ENCODE measurements at places on chromosomes 7 and 10.

GRCh38 chr7:5631152-5631551 is 150.3 kb downstream of the RNF216 start:
- no peak for DNase-seq

DNA sequence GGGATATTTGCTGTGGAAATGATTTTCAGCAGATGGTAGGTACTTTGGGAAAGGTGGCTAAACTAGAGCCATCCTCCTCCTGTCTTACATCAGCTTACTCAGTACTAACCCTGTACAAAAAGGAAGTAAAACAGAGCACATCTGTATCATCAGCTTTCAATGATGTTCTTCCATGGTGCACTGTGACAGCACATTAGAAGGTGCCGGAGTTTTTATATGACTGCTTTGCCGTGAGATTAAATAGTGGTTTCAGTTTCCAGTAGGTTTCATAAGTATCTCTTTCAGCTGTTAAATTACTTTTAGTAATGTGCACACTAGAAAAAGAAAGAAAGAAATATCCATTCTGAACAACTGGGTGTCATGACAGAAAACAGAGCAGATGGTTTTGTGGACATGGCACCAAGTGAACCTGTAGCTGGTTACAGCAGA is 86.5 kb downstream of the ARID5B start:
- DNase-seq, result peak; percentile 42

DNA sequence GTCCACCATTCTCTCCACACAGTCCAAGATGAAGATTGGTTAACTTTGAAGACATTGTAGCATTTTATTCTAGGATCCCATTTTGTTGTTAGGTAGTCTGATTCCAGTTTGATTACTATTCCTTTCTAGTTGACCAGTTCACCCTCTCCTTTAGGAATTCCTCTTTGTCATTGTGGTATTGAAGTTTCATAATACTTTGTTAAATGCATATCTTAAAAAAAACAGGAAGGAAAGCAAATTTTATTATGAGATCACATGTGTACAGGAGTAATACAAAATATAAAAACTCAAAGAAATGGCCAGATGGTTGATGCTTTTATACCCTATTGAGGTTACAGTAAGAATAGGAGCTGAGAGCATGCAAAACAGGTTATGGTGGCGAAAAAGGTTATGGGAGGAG is 15.5 kb upstream of the SEMA3C start:
- no peak for DNase-seq

DNA sequence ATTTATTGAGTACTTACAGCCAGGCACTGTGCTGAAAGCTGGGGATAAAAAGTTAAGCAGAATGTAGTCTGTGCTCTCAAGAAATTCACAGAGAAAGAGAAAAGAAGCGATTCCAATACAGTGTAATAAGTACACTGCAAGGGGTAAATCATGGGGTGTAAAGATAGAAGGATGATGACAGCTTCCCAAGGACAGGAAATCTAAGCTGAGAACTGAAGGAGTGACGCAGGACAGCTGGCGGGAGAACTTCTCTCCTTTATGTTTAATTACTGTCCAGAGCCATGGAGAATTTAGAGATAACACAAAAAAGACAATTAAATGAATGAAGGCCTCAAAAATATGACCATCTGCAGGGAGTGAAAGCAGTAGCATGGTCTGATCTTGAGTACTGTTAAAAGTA is 34.8 kb downstream of the C7orf33 start:
- DNase-seq, result no peak

DNA sequence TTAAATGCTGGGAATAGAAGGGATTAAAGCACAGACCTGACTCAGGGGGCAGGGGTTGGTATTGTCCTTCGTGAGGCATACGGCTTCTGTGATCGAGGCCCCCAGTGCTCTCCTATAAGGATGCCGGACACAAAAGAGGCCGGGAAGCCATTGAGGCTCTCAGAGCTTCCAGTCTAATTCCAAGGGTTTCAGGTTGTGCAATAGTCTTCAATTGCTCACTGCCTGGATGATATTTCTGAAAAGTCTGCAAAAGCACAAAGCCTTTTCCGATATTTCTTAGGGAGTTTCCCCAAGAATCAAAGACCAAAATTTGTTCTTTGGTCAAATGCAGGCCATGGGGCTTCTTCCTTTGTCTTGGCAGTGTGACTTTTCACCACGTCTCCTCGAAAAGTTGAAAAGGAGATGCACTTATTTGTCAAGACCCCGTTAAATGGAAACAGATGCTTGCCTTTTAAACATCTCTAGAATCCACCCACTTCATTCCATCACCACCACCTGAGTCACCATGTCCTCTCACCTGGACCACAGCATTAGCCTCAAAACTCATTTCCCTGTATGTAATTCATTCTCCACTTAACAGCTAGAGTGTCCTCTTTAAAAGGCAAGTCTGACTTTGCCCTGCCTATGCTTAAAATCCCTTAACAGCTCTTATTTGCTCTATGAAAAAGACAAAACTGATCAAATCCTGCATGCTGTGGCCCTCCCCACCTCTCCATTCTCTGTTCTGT is 134.8 kb upstream of the NAMPT start:
- no peak for DNase-seq

DNA sequence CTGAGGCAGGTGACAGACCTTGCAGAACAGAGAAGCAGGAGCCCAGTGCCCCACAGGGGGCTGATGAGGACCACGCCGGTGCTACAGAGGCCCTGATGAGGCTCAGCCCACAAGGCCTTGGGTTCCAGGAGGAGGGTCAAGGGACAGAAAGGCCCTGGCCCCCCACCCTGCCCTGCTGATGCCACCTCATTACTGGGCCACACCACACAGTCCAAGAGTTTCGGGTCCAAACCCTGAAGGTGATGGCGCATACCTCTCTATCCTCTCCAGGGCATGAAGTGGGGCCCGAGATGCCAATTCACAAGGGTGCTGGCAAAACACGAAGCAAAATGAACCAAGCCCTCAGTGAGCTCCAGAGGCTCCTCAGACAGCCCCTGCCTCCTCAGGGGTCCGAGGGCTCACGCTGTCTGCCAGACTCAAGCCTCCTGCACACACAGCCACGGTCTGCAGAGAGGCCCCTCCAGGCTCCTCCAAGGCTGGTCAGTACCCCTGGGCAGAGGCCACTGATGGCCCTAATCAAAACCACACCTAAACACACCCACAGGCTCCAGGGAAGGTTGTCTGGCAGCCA is 32.3 kb downstream of the RASGEF1A start:
- no peak for DNase-seq

DNA sequence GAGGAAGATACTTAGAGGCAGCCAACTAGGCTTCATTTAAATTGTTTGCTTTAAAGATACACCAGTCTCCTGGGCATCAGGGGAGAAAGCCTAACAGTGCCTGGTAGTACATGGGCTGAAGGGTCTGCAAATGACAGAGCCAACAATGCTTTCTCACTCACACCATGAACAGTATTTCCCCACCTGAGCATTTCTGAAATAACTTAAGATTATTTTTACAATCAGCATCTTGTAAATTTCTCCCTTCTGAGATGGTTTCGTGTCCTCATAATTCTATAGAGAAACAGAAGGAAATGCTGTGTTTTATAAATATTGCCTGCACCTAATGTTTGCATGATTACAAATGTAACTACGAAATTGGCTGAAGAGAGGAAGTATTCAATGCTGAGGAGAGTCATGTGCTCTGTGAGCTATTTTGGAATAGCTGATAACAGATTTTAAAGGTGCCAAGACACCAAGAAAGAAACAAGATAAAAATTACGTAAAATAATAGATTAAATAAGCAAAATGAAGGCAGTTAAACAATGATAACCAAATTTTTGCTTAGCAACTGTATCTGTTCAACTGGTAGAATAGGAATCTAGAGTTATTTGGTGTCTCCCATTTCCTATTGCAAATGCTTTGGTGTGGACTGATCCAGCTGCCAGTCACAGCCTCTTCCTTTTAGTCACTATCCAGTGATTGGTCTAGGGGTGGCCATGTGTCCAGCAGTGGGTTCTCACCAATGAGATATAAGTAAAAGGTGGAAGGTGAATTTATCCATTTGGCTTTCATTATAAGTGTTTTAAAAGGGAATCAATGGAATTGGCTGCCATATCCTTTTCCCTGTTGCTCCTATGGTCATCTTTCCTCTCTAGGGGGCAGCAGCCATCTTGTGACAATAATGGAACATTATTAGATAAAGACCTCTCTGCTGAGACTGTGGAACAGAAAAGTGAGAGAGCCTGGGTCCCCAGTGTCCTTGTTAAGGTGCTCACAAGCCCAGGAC is 167.9 kb upstream of the SLC26A5 start:
- no peak for DNase-seq

DNA sequence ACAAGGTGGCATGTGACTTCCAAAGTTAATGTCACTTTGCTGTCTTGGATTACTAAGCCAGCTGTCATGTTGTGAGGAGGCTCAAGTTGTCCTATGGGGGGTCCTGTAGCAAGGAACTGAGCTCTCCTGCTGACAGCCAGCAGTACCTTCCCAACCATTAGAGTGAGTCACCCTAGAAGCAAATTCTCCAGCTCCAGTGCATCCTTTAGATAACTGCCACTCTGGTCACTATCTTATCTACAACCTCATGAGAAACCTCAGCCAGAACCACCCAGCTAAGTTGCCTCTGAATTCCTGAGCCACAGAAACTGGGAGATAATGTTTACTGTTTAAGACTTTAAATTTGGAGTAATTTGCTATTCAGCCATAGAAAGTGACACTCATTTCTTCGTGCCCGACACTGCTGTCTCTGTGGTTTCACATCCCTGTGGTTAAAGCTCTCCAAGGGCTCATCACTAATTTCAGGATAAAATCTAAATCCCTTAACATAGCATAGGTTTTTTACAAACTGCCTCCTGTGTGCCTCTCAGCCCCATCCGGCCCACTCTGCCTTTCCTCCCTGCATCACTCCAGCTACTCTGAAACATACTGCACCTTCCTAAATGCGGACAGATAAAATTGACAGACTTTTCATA is 83.5 kb downstream of the PRR15 start:
- no peak for DNase-seq

- no peak for DNase-seq
These were observed 34.0 kb upstream of the ING3 start for GRCh38 chr7:120916538-120916937.

DNA sequence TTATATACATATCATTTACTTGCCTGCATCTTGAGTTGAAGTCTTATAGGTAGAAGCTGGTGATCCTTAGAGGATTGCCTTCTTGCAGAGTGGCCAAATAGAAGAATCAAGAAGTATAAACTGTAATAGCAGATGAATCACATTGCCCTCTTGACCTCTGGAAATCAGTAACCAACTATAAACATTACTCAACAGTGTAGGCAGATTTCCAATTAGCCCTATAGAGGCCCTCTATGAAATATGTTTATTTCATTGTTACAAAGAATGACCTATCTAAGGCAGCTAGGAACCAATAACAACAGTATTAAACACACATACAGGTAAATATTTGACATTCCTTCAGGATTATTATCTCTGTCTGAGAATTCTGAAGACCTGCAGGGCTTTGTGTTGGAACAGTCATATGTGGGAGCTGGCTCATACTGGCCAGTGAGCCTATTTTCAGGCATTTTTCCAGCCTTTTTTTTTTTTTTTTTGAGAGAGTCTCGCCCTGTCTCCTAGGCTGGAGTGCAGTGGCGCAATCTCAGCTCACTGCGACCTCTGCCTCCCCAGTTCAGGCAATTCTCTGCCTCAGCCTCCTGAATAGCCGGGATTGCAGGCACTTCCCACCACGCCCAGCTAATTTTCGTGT is 7.2 kb upstream of the SRI start:
- no peak for DNase-seq

DNA sequence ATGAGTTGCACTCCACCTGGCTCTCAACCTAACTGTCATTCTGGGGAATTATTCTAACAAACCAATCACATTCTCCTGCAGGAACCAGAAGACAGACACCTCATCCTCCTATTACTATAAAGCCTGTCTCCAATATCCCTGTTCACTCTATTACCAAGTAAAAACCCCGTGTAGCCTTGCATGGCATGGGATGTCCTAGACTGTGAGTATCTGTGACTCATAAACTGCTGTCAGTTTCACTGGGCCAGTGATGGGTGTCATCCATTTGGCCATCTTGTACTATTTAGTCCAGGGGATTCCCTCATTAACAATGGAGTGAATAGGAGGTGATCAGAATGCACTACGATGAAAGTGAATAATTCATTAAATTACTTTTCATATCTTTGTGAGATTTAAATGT is 608.7 kb downstream of the DNAJB9 start:
- no peak for DNase-seq

DNA sequence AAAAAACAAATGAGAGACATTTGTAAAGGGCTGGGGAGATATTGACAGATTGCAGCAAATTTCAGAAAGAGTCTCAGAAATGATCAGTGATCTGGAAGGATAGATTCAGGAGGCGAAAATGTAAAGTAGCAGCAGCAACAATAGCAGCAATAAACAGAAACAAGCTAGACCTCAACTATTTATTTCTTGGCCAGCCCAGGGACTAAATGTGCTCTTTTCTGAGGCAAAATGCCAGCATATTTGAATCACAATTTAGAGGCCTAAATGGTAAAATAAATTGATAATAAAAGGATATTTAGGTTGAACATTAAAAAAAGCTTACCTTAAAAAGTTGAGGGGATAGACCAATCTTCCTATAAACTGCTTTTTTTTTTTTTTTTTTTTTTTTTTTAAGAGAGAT is 134.6 kb upstream of the ITGB1 start:
- no peak for DNase-seq

DNA sequence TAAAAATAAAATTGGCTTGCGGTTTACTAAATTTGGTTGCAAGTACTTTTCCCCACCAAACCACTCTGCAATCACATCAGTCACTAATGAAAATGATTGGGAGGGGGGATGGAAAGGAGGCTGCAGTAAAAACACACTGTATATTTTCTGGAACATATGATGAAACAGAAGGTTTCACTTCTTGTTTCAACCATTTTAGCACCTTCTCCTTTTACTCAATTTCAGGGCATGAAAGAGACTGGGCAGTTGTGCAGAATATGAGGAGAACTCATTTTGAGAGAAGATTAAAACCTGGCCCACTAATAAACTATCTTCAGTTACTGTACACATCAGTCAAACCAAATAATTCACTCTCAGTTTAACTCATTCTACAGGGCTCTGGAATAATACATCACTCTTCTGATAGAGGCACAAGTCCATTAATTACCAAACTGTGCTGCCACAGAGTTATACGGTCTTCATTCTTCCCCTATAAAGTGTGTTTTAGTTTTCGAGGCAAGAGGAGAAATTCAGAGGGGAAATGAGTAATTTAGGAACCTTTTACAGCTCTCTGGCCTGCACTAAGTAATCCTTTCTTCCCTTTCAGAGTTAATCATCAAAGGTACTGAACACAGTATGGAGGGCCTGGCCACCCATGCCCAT is 25.5 kb downstream of the JAZF1 start:
- DNase-seq, result no peak

GRCh38 chr7:18356191-18356645 is 139.3 kb upstream of the HDAC9 start:
- no peak for DNase-seq

- no peak for DNase-seq
These were observed 11.6 kb upstream of the GOLGA7B start for GRCh38 chr10:97838091-97838490.

GRCh38 chr10:47297866-47298540 is 2.0 kb upstream of the GDF10 start:
- no peak for DNase-seq

DNA sequence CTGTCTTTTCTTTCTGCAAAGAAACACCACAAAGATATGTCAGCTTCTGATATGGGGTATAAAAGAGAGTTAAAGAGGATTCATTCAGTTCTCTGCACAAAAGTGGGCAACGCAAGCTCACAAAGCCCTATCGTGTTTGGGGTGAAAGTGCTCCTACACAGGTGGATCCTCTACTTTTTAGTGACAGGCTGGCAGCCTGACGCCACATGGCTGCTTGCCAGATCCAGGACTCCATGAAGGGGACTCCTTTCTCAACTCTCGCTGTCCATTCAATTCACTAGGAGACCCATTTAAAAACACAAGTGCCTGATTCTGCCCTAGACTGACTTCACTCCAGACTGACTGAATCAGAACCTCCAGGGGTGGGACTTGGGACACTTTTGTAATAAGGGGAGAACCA is 8.0 kb downstream of the PARP12 start:
- no peak for DNase-seq
